Stimulated activated CD4-positive, alpha-beta T cell treated with anti-CD3 and anti-CD28 coated beads, Interleukin-1b, Interleukin-23, amount 100 ng/mL, for 48 hours (primary cell): ENCODE measurements at places on chromosomes 2 and 18.

GRCh38 chr18:31740180-31740579, 20.5 kb downstream of the SLC25A52 start:
- no peak for DNase-seq

- DNase-seq: no peak
These were observed 35.8 kb upstream of the GRB14 start for GRCh38 chr2:164657129-164657528.

DNA sequence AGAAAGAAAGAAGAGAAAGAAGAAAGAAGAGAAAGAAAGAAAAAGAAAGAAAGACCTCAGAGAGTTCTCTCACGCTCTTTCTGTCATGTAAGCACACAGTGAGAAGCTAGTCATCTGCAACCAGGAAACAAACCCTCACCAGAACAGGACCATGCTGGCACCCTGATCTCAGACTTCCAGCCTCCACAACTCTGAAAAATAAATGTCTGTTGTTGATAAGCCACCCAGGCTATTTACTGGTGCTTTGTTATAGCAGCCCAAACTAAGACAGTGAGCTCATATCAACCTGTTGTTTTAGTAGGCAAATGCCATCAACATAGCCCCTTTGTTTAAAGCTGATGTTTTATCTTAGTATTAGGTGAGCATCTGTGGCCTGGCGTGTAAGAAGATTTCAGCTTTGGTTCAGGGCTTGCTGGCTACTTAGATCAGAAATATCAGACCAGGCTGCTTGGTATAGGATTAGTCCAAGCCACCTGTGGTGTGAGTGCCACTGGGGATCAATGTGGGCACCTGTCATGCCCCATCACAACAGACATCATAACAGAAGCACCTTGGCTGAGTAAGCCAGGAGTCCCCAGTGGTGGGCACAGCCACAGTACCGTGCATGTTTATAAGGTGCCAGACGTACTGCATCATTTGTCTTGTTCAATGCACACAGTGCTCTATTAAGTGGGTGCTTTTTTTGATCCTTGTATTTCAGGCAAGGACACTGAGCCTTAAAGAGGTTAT, 94.4 kb downstream of the LBH start:
- no peak for DNase-seq

GRCh38 chr2:137857881-137858280, 106.4 kb upstream of the HNMT start:
- no peak for DNase-seq

- no peak for DNase-seq
These were observed 36.7 kb downstream of the MCFD2 start for GRCh38 chr2:46878886-46879285.

GRCh38 chr18:73235491-73235890, 367.7 kb upstream of the NETO1 start:
- DNase-seq: peak; percentile 8

- DNase-seq: no peak
These were observed 1484.5 kb upstream of the ZEB2 start for GRCh38 chr2:146004462-146004861.

DNA sequence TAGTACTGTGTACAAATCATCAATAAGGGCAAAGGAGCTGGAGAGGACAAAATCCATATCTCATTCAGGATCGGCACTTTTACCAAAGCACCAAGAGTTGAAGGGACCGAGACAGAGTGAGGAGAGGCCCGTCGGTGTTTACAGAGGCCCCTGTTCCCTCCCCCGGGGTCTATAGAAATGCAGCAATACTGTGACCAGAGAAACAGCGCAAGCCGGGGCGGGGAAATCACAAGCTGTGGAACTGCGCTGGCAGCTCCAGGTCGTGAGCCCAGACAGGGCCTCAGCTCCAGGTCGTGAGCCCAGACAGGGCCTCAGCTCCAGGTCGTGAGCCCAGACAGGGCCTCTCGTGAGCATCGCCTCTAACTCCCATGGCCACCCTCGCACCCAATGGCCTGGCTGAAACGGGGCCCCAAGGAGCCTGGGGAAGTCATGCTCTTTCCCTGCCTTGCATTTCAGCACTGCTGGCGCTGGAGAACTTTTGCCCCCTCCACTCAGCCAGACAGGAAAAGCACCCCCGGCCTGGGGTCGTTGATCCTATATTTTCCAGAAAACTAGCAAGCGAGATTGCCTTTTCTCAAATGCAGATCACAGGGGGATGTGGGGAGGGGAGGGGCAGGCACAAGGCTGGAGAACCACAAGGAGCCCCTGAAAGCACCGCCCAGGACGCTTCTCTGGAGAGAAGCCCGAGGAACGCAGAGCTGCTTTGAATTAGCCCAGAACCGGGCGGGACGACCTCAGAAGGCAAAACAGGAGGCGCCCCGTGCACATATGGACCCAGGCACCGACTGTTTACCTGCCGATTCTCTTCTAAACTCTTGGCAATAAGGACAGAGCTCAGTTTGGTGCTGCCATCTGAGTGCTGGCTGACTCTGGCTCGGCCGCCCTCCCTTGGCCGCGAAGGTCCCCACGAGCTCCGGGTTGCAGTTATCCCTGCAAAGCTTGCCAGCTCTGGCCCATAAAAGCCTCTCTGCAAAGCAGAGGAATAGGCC, 223.7 kb downstream of the ACKR3 start:
- no peak for DNase-seq

DNA sequence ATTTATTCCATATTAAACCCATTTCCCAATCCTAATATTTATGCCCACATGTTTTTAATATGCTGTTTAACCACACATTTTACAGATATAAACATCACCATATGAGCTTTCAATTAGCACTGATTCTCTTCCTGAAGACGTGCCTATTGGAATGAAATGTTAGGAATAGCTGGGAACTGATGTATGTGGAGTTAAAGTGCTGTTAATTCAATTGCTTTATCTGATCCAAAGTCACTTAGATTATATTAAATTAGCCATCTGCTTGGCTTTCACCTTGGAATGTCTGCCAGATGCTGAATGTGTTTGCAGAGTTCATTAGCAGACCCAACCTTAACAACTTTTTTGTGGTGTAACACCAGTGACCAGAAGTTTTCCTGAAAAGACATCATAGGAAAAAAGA, 942.9 kb upstream of the KLHL29 start:
- DNase-seq: no peak

DNA sequence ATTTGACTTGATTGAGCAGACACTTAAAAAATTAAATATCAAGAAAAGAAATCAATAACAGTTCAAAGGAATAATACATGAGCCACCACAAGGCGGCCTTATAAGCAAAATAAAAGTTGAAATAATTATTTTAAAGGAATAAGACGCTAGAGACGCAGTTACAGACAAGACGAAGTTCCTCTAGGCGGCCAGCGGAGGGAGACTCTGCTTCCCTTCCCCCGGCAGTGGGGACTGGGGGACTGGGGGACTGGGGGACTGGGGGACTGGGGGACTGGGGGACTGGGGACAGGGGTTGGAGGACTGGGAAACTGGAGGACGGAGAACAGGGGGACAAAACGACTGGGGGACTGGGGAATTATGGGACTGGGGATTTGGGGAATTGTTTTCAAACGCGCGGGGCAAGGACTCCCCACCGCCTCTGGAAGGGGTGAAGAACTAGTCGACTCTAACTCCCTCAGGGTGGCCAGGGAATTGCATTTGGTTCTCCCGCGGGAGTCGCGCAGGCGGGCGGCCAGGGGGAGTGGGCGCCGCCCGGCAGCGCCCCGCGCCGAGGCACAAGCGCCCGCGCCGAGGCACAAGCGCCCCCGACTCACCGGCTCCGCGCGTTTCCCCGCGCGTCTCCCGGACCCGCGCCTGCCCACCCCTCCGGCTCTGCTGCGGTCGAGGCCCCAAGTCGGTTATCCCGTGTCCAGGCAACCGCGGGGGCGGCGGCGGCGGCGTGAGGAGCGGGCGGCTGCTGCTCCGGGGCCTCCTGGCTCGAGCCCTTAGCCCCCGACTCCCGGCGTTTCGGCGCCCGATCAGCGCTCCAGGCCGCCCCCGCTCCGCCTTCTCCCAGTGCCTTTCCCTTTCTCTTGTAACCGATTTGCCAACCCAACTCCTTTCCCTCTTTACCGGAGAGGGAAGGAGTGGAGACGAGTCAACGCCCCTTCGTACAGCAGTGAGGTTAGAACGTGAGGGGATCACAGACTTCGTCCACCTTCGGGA, at the start of gene CCDC178:
Gene CCDC178, minus strand, starts transcription at position 662 of the 984 bp plus-strand sequence. CDS start 28,633 bp downstream, outside the sequence.
- DNase-seq: no peak

- no peak for DNase-seq
These were observed 132.2 kb downstream of the TDRD15 start for GRCh38 chr2:21256006-21256405.

- no peak for DNase-seq
These were observed 79.0 kb downstream of the DYSF start for GRCh38 chr2:71532327-71532726.

DNA sequence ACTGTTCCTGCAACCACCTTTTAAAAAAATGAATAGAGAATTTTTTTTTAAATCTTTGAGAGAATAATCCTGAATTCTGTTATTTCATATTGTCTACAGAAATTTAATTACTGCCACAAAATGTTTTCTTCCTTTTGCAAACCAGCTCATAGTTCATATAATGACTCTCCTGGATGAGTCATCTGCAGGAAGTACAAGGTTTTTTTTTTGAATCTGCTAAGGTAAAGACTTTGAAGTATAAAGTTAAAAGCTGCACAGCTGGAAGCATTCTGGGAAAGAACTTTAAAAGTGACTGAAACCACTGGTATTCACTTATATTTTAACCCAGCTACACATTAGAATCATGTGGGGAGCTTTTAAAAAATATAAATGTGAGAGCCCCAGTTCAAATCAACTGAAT, 25.4 kb downstream of the SESTD1 start:
- DNase-seq: no peak

DNA sequence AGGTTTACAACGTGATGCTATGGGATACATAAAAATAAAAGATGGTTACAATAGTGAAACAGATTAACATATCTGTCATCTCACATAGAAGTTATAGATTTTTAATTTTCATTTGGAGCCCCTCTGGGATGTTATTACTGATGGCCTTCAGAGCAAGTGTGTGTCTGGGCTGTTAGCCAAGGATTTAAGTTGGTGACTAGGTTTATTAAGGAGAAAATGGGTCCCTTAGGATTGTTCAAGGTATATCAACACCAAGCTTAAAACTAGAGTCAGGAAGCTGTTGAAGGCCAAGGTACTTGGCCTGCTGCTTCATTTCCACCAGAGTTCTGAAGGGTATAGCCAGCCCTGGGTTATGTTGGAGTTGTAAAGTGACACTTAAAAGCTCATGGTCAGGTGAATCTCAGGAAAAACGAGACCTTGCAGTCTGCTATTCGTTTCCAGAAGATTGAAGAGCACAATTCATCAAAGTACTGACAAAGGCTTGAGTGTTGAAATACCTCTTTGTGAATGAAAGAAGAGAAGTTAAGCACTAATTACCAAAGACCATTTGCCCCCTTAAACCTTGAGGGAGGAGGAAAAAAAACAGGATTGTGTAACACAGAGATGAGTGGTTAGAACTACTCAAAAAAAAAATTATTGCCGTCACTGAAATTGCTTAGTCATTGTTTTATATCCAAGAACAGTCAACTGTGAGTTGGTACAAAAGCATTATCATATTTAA, 48.4 kb downstream of the MAP2 start:
- DNase-seq: no peak

- no peak for DNase-seq
These were observed 138.6 kb downstream of the KLHL29 start for GRCh38 chr2:23523373-23524260.

DNA sequence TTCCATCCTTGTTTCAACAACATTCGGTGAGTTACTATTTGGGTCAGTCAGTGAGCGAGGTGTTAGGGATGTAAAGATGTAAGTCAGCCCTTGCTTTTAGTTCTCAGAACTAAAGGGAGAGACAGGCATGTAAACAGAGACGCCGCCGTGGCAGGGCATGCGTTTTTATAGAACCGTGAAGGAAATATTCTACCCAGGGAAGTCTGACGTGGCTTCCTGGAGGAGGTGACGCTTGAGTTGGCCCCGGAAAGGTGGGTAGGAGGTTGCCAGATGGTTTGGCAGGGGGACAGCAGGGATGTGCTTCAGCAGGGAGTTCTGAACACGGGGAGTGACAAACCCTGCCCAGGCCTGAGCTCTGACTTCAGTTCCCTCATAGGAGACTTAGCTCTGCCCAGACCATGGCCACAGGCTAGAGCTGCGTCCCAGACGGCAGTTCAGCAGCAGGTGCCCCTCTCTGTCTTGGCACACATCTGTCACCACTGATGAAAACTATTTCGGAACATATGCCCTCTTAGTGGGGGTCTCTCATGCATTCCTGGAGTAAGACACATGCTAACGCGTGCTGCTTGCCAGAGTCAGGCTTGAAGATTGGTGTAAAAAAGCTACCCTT, 23.4 kb upstream of the RPL31 start:
- DNase-seq: no peak

DNA sequence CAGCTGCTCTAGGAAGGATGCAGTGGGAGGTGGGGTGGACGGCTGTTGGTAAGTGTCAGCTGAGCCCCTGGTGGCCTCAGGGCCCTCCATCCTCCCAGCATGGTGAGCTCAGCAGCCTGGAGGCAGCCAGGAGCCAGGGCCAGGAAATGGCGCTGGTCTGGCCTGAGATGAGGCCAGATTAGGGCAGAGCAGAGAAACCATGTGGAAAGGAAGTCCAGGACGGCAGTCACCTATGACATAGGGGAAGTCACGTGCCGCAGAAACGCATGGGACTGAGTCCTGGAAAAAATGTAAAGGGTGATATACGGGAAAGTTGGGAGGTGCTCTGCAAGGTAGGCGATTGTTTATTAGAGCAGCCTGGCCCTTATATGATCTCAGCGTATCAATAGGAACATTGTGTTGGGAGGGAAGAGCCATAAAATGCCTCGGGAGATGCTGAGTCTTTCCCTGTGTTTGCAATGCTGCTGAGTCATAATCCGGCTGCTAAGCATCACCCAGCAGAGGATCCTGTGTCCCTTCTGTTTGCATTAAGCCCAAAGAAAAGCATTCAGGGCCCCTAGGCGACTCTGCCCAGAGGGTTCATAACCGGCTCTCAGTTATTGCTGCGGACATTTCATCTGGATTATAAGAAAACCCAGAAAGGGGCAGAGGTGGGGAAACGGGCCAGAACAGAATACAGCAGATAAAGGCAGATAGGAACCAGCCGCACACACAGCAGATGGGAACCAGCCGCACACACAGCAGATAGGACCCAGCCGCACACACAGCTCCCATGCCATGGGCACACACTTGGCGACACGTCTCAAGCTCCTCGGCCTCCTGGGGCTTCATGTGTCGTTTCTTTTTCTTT, 30.3 kb upstream of the B3GNT7 start:
- no peak for DNase-seq

DNA sequence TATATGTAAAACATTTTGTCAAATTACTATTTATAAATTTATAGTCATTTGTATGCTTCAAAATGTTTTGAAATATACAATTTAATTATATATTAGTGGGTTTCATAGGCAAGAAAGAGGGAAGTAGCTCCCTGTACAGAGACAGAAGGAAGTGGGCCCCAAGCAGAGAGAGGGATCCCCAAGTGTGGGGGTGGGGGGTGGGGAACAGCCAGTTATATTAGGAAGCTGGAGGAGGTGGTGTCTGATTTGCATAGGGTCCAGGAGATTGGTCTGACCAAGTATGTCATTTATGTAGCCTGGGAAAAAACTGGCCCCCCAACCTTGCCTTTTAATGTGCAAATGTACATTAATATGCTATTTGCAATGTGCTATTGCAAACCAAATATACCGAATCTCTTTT, 76.5 kb upstream of the ZSWIM2 start:
- DNase-seq: no peak
